ENCODE measurements at places on chromosomes 5 and 9. TPM values are rescaled to one million over a fixed set of nuclear protein-coding genes. Genes with fewer than 3 reads are reported as not detected.

The CDC20B gene
- 0.17 TPM for total RNA-seq

The INSYN2B gene
- total RNA-seq = not detected

The CDKN2A gene
- 22.9 TPM for total RNA-seq

The CCNI2 gene
- 62.0 TPM for total RNA-seq

The DRD1 gene
- total RNA-seq = not detected

The FGD3 gene
- total RNA-seq = 133 TPM

The GLRA1 gene
- total RNA-seq = not detected

The C5 gene
- 0.83 TPM for total RNA-seq

The PHF24 gene
- total RNA-seq = not detected

The PCDHB2 gene
- total RNA-seq = 0.07 TPM

The SV2C gene
- 0.07 TPM for total RNA-seq

The PCDHGA11 gene
- 0.32 TPM for total RNA-seq

The ZMYND19 gene
- total RNA-seq = 38.6 TPM

The WDR38 gene
- total RNA-seq = not detected

The SEMA5A gene
- total RNA-seq = 0.05 TPM

The IFNK gene
- total RNA-seq = not detected

The CCDC180 gene
- 2.9 TPM for total RNA-seq

The PDZD2 gene
- not detected for total RNA-seq

The SPINK7 gene
- total RNA-seq = not detected

The SLC34A1 gene
- total RNA-seq = 0.32 TPM

The DIPK1B gene
- 0.29 TPM for total RNA-seq

The POLR3G gene
- total RNA-seq = 5.1 TPM

The CTNNAL1 gene
- total RNA-seq = 11.3 TPM

The ROPN1L gene
- 3.0 TPM for total RNA-seq

The MLANA gene
- not detected for total RNA-seq

The DNAI1 gene
- not detected for total RNA-seq

The PCDHB8 gene
- total RNA-seq = not detected

The COL15A1 gene
- total RNA-seq = 0.51 TPM

The PURA gene
- 14.4 TPM for total RNA-seq

The ODF2 gene
- 43.4 TPM for total RNA-seq

The TAS2R1 gene
- total RNA-seq = not detected

The SLC46A2 gene
- not detected for total RNA-seq
